Vagina (tissue), 2 donors: ENCODE measurements at places on chromosomes 16 and 17.

DNA sequence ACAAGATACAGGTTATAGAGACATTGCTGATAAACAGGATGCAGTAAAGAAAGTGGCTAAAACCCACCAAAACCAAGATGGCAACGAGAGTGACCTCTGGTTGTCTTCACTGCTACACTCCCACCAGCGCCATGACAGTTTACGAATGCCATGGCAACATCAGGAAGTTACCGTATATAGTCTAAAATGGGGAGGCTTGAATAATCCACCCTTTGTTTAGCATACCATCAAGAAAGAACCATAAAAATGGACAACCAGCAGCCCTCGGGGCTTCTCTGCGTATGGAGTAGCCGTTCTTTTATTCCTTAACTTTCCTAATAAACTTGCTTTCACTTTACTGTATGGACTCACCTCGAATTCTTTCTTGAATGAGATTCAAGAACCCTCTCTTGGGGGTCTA, 21.7 kb upstream of the CDH13 start:
- no peak for DNase-seq

DNA sequence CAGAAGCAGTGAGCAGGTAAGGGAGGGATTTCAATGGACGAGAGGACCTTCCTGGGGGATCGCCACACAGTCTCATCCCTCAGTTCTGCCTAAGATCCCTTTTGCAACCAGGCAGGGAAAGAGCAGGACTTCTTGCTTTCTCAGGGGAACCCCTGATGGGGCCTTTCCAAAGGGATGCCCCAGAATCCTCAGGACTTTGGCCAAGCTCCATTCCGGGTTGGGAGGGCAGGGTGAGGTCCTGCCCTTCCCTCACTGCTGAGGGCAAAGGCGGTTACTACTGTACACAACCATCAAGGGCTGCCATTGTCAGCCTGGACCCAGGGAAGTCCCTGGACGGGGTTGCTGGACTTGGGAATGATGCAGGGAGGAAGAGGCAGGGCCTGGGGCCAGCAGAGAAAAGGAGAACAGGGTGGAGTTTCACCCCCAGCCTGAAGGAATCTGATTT, 9.7 kb downstream of the PRR29 start:
- DNase-seq = peak; percentile 74

GRCh38 chr17:78970834-78971755, 8.6 kb downstream of the LGALS3BP start:
- no peak for DNase-seq

GRCh38 chr17:58920773-58921172, 165.1 kb downstream of the PPM1E start:
- DNase-seq = no peak

DNA sequence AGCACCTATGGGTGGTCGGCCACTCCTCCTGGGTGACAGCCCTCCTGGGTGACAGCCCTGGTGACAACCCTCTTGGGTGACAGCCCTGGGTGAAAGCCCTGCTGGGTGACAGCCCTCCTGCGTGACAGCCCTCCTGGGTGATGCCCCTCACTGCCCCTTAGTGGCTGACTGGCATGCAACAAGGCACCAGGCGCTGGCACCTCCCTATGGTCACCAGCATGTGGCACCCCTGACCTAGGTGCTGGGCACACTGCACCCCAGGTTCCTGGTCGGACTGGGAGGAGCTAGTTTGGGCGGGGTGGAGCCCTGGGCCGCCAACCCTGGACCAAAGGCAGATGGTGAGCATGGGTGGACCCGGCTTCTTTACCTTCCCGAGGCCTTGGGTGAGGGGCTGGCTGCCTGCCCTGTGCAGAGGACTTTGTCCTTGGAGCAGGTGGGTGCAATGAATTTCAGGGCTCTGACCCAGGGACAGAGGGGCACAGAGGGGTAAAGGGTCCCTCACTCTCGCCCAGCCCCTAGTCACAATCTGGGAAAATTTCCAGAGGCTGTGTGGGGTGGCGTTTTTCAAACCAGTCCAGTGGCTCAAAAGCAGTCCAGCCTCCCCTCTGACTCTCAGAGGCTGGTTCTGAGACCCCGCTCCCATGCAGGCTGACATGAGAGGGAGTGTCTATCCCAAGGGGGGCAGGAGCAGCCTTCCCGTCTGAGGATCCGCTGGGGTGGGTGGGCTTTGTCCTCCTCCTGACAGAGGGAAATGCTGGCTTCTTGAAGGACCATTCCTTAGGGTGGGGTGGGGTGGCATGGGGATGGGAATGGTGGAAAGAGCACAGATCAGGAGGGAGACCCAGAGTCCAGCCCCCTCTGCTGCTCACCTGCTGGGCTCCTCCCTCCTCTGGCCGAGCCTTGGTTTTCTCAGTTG, 25.9 kb upstream of the TNFRSF13B start:
- DNase-seq = no peak

DNA sequence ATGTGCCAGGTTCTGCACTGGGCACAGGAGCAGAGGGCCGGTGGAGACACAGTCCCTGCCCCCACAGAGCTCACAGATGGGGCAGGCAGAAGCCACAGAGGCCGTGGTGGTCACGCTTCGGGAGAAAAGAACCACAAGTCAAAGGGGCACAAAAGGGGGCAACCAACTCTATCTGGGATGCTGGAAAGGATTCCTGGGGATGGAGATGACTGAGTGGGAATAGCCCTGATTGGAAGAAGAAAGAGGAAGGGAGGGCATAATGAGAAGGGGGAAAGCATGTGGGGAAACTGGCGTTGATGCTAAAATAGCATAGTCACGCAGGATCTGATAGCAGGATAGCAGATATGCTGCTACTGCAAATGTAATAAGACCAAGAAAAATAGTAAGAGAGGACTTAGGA, 69.7 kb downstream of the VAT1L start:
- DNase-seq = no peak

DNA sequence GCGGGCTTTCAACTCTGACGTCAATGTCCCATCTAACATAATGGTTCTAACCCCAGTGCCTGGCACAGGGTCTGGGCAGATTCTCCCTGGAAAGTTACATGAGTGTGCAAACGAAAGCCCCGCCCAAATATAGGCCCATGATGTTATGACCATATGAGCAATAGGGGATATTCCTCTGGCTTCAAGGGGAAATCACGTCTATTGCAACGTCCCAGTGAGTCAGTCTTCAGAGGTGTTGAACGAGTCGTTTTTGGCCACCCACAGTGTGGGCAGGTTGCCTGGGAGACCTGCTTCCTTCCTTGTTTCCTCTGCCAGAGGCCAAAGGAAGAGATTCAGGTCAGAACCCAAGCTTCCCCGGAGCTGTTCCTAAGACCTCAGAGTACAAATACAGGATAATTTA, 30.3 kb downstream of the PIK3R5 start:
- no peak for DNase-seq
